ENCODE measurements at places on chromosomes 3 and 15.

DNA sequence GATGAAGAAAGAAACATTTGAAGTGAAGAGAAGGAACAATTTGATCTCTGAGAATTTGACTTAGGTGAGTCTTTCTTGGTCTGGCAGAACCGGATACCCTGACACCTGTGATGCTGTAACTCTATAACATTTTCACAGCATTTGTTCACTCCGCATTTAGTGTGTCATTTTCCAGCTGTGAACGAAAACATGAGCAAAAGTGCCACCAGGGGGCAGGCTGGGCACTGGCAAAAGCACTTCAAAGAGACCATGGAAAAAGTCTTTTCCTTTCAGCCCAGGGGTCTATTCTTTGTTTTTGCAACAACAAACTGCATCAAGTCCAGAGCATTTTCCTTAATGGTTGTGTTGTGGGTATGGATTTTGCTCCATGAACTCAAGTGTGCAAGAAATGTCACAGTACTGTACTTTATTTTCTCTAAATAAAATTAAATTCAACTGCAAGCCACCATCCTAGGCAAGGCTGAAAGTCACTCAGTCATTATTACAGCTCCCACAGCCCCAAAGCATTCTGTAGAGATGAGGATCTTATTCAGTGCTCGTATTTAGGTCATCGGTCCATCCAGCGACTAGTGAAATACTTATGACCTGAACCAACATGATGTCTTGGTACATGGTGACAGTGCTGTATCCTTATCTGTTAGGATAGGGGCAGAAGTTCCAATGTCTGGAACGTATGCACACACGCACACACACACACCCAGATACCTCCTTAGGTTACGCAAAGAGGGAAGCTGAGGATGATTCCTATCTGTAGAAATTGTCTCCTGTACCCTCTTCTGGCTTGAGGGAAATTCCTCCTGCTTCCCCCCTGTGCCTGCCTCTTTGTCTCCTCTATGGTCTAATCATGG lies 125.5 kb downstream of the GADL1 start:
- peak; percentile 61 for DNase-seq

DNA sequence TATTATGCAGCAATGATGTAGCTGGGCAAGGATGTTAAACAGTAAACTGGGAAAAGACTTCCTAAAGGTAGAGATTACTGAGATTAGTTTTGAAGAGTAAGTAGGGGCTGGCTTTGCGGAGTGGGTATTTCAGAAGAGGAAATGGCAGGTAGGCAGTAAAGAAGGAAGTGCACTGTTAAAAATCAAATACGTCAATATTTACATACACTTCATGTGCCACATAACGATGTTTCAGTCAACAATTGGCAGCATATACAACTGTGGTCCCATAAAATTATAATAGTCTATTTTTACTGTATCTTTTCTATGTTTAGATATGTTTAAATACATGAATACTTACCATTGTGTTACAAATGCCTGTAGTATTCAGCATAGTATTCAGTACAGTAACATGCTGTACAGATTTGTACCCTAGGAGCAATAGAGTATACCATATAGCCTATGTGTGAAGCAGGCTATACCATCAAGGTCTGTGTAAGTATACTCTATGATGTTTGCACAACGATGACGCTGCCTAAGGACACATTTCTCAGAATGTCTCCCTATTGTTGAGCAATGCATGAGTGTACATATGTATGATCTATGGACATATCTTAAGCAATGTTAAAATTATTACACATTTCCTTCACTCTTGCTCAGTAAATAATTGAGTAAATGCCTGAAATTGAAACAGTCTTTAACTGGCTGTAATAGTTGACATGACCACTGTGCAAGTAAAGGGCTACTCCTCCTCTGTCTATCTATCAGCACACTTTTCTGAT lies 196.7 kb downstream of the ISL2 start:
- no peak for DNase-seq

DNA sequence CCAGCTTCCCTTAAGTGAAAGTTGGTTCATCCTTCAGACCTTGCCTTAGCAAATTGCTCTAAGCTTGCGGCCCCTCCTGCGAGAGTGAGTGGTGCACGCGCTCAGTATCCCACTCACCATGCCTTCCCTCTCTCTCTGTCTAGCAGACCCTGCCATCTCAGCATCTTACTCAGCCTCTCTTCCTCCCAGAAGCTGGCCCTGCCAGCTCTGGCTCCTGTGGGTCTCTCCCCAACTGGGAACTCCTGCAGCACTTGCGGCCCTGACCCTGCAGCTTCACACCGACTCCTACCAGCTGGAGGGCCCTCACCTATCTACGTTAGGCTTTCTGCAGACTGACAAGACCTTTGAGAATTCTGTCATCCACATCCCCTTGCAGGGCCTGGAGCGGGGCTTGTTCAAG lies 286.1 kb upstream of the TLE3 start:
- no peak for DNase-seq

- DNase-seq, result no peak
These were observed 20.1 kb downstream of the TIPARP start for GRCh38 chr3:156694536-156694935.

DNA sequence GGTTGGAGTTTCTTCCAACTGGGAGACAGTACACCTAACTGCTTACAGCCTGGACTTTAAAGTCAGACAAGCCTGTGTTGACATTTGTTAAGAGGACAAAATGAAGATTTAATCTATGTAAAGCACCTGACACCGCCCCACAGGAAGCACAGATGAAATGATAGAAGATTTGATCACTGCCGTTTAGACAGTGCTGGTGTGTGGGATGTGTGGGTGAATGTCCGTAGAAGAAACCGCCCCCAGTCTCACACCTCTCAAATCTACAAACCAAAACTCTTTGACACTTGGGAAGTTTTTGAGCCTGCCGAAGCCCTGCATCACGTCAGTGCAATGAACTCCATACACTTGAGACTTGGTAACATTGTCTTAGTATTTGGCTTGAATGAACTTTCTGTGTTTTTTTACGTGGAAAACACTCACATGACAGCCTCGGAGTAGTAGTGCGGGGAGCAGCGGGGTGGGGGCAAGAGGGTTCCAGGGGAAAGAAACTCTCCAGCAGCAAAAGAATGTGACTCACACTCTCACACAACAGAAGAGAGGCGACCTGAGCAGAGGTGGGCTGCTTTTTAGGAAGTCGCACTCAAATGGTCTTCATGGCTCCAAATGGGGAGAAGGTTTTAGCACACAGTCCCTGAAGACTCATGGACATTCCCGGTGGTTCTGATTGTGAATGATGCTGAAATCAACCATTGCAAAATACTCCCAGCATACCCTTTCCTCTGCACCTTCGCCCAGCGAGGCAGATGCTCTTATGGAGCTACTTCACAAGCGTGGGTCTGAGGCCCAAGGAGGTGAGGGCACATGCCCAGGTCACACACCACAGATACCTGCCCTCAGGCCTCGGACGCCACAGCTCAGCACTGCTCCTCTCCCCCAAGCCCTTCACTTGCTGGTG lies 79.2 kb downstream of the SRGAP3 start:
- no peak for DNase-seq

GRCh38 chr15:23565395-23566070 lies at the start of gene MKRN3:
Gene MKRN3 (plus strand): TSS chr15:23565674. CDS start chr15:23565783, 109 bp downstream.
- DNase-seq, result no peak

DNA sequence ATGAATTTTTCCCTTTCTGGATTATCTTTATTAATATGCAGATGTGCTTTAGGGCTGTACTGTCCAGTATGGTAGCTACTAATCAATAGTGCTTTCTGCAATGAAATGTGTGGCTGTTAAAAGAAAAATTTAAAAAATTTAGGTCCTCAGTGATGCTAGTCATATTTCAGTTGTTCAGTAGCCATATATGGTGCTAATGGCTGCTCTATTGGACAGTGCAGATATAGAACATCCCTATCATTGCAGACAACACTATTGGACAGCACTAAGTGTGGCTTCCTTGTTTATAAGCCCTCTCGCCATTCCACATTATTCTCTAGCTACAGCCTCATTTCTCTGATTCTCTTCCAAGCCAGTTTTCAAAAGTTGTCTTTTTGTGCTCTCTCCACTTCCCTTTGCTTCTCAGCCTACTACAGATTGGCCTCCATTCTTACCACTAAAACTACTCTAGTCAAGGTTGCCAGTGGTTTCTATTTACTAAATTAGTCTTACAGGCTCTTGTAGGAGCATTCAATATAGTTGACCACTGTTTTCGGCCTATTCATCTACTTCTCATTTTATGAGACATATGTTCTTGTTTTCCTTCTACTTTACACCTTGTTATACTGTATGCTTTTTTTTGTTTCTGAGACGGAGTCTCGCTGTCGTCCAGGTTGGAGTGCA lies 9.5 kb downstream of the MAPK6 start:
- DNase-seq, result no peak

GRCh38 chr15:71548401-71548807 lies 261.9 kb upstream of the NR2E3 start:
- no peak for DNase-seq

DNA sequence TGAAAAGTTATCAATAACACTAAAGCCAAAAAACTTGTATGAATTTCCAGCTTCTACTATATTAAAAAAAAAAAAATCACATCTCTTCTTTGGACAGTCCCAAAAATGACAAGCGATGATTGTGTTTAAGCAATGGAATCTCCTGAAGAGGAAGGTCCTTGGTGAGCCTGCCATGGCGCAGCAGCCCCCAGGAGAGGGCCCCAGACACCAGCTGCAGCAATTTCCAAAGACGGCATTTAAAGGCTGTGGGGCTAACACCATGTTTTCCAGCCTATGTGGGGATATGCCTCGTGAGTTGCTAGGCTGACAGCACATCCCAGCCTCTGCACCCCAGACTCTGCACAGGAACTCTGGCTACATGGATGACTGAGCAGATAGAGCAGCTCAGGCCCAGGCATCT lies 14.7 kb downstream of the SKIC8 start:
- no peak for DNase-seq

DNA sequence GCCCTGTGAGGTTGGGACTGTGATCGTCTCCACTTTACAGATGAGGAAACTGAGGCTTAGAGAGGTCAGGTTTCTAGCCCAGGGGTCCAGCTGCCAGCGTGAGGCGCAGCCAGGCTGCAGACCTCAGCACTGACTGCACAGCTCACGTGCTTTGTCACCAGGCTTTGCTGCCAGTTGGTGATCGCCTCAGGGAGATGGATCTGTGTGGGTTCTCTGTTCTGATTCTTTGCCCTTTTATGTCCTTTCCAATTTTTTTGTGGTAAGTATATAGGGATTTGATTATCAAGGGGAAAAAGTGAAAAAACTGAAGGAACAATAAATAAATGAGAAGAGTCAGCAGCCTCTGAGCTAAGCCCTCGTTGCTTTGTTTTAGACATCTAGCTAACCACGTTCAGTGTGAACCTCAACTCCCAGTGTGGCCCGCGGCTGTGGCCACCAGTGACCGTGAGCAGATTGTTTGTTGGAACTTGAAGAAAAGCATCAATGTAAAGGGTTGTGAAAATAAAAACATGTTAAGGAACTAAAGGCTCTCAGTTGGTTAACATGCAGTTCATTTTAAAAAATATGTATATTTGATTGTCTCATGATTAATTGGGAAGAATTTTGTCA lies 117.6 kb downstream of the PDE8A start:
- DNase-seq, result no peak

GRCh38 chr3:194443901-194444300 lies 42.9 kb downstream of the ATP13A3 start:
- no peak for DNase-seq

DNA sequence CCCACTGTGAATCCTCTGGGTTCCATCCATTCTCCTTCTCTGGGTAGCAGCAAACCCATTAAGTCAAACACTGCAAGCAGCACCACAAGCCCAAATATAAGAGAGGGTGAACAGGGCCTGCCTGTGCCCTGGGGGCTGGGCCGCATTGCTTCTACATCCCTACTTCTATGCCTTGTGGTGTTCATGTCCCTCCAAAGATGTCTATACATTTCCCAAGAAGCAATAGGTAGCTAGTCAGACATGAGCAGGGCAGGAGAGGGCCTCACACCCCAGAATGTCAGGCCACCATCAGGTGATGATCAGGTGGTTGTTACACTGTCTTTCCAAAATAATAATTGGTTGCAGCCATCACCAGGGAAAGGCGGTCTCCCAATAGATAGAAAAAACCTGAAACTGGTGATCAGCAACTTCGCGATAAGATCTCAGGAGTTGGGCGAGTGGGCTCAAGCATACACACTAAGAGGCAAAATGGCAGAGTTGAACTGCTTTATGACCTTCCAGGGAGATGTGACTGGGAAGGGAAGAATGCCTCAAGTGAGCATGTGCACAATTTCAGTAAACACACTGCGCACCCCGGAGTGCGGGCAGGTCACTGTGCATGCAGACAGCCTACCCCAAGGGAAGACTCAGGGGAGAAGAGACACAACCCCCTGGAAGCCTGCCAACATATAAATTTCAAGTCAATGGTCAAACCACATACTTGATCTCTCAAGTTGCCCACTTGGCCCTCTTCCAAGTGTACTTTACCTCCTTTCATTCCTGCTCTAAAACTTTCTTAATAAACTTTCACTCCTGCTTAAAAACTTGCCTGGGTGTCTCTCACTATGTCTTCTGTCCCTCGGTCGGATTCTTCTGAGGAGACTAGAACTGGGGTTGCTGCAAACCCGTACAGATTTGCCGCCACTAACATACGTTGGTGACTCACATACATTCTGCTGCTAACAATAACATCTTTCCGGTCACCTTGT lies 39.9 kb downstream of the KLF15 start:
- no peak for DNase-seq

GRCh38 chr15:85289677-85290365 lies 90.6 kb upstream of the AKAP13 start:
- no peak for DNase-seq

Data from stimulated activated CD4-positive, alpha-beta T cell treated with anti-CD3 and anti-CD28 coated beads, TNF-alpha, amount 100 ng/mL, for 1 hour (primary cell).